ENCODE measurements at places on chromosomes 1 and 21.

GRCh38 chr1:32042330-32042729, 28.7 kb downstream of the KHDRBS1 start:
- no peak overlapping the region for H3K4me3 ChIP-seq
- no peaks in the 10 kb centered on the region for H3K27me3 ChIP-seq
- peaks cover 84% of the 10 kb centered on the region for H3K36me3 ChIP-seq
- no peaks in the 10 kb centered on the region for H3K4me1 ChIP-seq
- no peak for DNase-seq

- H3K27ac ChIP-seq, result peak overlapping the region; percentile 35
- H3K27me3 ChIP-seq, result no peaks in the 10 kb centered on the region
- H3K4me3 ChIP-seq, result no peak overlapping the region
- H3K36me3 ChIP-seq, result peaks cover 2% of the 10 kb centered on the region
Measured at GRCh38 chr21:33578214-33578613, 10.3 kb downstream of the DONSON start.

GRCh38 chr1:160032165-160032820, 503 bp upstream of the PIGM start:
- H3K4me1 ChIP-seq, result peaks cover 43% of the 10 kb centered on the region
- peak overlapping the region; percentile 99 for H3K4me3 ChIP-seq
- H3K27ac ChIP-seq, result peak overlapping the region; percentile 89
- no peaks in the 10 kb centered on the region for H3K36me3 ChIP-seq
- DNase-seq, result no peak

GRCh38 chr1:59814901-59815825, at the start of gene HOOK1:
TSS of gene HOOK1 (plus strand) at chr1:59814949. CDS start at chr1:59815118, 169 bp downstream.
- H3K27me3 ChIP-seq, result peaks cover 9% of the 10 kb centered on the region
- peaks cover 13% of the 10 kb centered on the region for H3K4me1 ChIP-seq
- no peak for DNase-seq
- H3K36me3 ChIP-seq, result no peaks in the 10 kb centered on the region

DNA sequence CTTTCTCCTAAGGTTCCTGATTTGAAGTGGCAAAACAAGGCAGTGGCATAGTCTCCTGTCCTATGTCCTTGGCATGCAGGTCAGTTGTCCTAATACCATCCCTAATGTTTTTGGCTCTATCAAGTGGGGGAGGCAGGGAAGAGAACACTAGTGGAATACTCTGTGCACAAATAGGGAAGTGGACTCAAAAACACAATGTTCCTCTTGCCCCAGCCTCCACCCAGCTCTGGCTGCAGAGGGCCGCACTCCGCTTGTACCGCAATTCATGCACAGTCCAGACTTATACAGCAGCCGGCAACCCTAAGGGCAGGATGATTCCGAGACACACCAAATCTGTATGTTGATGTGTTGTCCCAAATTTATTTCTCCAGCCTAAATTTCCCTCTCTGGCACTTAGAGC, 14.5 kb downstream of the PLEKHO1 start:
- peaks cover 43% of the 10 kb centered on the region for H3K4me1 ChIP-seq
- no peaks in the 10 kb centered on the region for H3K27me3 ChIP-seq
- H3K27ac ChIP-seq, result no peak overlapping the region
- no peak overlapping the region for H3K4me3 ChIP-seq

GRCh38 chr1:197919346-197920066, 2.3 kb downstream of the LHX9 start:
- peak overlapping the region; percentile 85 for H3K4me3 ChIP-seq
- no peak overlapping the region for H3K27ac ChIP-seq
- no peak for DNase-seq
- H3K36me3 ChIP-seq, result no peaks in the 10 kb centered on the region
- peaks cover 64% of the 10 kb centered on the region for H3K4me1 ChIP-seq
